ENCODE measurements at places on chromosomes 4 and X.

DNA sequence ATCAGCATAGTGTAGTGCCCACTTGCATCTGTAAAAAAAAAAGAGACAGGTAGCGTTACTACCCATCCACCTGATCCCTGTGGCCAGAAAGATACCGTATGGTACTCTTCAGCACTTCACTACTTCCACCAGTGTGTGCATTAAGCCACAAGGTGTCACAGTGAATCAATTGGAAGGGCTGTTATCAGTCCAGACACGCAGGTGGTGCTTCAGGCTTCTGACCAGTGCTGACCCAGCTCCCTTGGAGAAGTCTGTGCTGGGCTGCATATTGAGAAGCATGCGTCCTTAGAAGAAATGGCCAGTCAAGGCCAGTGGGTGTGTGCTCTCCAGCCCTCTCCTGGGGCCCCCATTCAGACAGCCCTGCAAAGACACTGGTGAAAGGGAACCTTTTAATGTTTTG lies 10.6 kb downstream of the LDB2 start:
- no peak for DNase-seq

- no peak for DNase-seq
Observed at GRCh38 chr4:21605006-21605405, 343.6 kb downstream of the KCNIP4 start.

DNA sequence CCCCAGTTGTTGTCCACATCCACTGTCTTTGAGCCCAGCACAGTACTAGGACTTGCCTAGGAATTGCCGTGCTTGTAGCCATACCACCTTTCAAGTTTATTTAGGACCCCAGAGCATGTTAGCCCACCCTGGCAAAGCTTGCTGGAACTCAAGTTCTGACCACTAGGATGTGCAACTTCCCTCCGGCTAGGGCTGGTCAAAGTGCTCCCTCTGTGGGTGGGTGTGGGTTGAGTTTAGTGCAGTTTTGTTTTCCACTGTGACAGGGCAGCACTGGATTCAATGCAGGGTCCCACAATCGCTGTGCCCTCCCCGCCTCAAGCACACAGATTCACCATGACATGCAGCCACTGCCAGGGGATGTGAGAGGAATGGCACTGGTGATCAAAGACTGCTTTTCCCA lies 96.0 kb downstream of the RASGEF1B start:
- no peak for DNase-seq

- no peak for DNase-seq
Observed at GRCh38 chr4:1336088-1336491, 10.9 kb upstream of the UVSSA start.

- peak; percentile 7 for DNase-seq
Observed at GRCh38 chrX:71053217-71053621, 14.9 kb downstream of the SNX12 start.

DNA sequence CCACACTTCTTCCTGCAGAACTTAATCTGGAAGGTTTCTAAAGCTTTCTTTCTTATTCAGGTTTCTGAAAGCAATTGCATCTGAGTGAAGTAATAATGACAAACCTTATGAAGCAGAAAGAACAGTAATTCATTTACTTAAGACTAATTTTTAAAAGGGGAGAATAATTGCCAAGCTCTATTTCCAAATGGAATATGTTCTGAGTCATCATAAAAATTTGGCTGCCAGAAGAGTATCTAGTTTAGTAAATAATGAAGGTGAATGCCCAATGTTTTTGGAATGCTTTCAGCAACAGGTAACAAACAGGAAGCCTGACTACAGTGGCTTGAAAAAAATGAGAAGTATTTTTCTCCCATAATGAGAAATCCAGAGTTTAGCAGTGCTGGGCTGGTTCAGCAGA lies 227.3 kb upstream of the TET2 start:
- no peak for DNase-seq

- no peak for DNase-seq
Observed at GRCh38 chr4:151315212-151315886, 10.1 kb downstream of the SH3D19 start.

GRCh38 chrX:24020306-24020876 lies 6.6 kb downstream of the KLHL15 start:
- DNase-seq, result no peak

GRCh38 chr4:41359422-41359775 lies 102.7 kb downstream of the UCHL1 start:
- DNase-seq, result no peak

DNA sequence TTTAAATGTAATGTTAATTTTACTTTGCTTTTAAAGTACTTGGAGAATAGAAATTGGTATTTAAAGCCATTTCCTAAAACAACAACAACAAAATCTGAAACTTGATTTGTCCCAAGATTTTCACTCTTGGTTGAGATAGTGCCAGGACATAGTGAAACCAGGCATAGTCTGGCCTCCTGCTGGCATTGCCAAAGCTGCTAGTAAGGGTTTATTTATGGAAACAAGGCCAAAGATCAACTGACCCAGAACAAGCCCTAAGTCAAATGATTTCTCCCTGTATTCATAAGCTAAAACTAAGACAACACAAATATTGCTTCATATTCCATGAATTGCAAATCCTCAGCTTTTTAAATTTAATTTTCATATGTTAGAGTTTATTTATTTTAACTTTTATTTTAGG lies 227.5 kb upstream of the FGF13 start:
- no peak for DNase-seq

Measured in activated CD4-positive, alpha-beta T cell treated with anti-CD3 and anti-CD28 coated beads for 48 hours (primary cell).